ENCODE measurements at places on chromosomes 5 and 9.

DNA sequence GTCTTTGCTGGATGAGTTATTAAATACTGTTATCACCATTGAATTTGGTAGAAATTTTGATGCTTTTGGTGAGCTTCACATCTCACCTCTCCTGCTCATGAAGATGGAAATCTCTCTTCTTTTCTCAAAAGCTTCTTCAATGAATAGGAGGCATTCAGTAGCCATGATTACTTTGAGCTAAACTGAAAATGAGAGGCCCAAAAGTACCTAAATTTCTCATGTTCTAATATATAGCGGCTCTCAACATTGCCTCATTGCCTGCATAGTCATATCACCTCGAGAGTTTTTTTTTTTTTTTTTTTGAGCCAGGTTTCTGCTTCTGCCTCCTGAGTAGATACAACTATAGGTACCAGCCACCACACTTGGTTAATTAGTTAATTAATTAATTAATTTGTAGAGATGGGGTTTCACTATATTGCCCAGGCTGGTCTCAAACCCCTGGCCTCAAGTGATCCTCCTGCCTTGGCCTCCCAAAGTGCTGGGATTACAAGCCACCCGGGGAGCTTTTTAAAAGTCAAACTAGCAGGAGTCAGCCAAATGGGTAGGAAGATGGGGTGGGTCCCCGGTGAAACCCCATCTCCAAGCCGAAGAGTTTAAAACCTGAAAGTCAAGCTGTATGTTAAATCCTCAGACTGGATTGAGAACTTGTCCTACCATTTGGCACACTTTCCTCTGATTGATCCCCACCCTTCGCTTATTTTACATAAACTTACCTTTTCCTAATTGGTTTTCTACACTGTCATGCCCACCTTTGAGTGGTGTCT lies 169.0 kb downstream of the DOCK2 start:
- DNase-seq: no peak

GRCh38 chr5:8057769-8058168 lies 188.8 kb downstream of the MTRR start:
- DNase-seq: no peak

DNA sequence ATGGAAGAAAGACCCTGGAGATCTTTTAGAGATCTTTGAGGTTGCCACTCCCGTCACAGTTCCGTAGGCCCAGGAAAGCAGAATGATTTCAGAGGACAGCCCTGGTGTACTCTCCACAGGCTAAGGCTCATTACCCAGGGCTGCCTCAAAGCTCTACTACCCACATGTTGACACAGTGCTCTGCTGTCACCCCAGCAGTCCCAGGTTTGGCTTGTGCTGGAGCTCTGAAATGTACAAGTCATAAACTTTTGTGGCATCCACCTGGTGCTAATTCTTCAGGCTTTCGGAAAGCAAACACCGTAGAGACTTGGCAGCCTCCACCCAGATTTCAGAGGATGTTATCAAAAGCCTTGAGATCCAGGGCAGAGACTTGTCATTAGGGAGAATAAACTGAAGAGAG lies 136.5 kb downstream of the MTRR start:
- DNase-seq: no peak

- DNase-seq: no peak
Observed at GRCh38 chr9:123784518-123784917, 145.4 kb downstream of the DENND1A start.

DNA sequence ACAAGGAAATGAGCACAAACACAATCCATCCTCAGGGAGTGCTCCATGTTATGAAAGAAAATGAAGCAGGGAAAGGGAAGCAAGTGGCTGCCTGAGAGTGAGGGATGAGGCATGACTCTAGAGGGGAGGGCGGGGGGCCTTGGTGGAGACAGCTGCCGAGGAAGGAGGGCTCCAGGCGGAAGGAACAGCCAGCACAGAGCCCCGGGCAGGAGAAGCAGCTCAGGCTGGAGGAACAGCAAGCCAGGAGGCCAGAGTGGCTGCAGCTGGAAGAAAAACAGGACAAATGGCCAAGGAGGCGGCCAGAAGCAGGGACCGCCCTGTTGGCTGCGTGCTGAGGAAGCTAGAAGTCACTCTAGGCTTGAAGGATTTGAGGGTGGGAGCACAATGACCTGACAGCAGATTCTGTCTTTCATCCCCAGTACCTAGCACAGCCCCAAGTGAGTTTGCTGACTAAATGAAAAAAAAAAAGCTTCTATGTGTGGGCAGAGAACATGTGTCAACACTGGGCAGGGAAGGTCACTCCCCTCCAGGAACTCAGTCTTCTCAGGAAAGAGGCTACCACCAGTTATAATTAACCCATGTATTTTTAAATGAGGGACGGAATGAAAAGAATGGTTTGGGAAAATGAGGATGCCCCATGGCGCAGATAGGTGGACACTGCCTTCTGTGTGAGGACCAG lies 142.8 kb downstream of the DCP2 start:
- DNase-seq: no peak

GRCh38 chr5:87188391-87188790 lies 79.3 kb upstream of the RASA1 start:
- DNase-seq: no peak

GRCh38 chr5:16245249-16245648 lies 65.7 kb upstream of the MARCHF11 start:
- DNase-seq: no peak

DNA sequence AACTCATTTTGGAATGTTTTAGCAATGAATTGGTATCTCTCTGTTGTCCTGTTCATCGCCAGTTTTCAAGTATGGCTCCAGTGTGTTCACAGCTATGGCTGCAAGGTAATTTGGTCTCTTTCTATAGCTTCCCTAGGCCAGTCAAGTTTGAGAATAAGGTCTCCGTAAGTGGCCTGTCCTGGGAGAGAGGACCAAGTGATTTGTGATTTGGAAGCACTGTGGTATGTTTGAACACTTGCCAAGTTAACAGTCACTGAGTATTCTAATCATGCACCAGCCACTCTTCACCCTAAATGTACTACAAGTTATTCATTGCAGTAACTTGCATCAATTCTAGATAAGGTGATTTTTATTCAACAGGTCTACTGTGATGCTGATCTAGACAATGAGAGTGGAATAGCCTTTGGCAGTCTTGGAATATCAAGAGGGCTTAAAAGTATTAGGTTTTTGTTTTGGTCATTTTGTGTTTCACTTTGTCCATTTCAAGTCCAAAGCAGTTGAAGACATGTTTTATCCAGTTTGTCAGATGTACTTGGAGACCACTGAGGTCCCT lies 41.1 kb downstream of the G3BP1 start:
- DNase-seq: no peak

- DNase-seq: no peak
Observed at GRCh38 chr9:129894120-129894823, 59.0 kb downstream of the USP20 start.

- DNase-seq: no peak
Observed at GRCh38 chr9:15505921-15506320, 4.8 kb downstream of the PSIP1 start.

DNA sequence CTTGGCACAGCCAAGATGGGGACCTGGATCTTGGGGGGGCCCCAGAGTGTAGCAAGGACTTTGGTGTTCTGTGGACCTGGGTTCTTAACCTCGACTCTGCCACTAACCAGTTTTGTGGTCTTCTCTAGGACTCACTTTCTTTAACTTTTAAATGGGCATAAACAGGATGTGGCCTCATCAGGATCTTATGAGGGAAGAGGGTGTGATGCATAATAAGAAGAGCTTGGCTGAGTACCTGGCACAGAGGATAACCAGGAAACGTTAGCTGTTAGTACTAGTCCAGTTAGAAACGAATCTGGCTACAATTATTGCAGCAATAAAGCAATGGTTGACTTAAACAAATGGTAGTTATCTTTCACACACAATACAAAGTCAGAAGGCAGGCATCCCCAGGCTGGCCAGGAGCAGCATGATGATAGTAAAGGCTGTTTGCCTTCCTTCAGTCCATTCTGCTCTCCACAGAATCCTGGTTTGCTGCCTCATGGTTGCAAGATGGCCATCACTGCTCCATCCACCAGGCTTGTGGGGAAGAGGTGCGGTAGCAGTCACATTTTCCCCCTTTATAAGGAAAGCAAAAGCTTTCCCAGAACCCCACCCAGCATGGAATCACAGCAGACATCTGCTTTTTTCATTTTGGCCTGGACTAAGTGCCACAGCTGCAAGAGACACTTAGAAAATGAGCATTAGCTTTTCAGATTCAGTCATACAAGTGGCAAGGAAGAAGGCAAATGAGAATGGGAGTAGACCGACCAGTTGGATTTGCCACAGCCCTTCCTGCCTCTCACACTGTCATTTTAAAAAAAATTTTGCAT lies 225.0 kb downstream of the AOPEP start:
- no peak for DNase-seq

GRCh38 chr5:150694612-150695011 lies 6.2 kb downstream of the RBM22 start:
- no peak for DNase-seq

DNA sequence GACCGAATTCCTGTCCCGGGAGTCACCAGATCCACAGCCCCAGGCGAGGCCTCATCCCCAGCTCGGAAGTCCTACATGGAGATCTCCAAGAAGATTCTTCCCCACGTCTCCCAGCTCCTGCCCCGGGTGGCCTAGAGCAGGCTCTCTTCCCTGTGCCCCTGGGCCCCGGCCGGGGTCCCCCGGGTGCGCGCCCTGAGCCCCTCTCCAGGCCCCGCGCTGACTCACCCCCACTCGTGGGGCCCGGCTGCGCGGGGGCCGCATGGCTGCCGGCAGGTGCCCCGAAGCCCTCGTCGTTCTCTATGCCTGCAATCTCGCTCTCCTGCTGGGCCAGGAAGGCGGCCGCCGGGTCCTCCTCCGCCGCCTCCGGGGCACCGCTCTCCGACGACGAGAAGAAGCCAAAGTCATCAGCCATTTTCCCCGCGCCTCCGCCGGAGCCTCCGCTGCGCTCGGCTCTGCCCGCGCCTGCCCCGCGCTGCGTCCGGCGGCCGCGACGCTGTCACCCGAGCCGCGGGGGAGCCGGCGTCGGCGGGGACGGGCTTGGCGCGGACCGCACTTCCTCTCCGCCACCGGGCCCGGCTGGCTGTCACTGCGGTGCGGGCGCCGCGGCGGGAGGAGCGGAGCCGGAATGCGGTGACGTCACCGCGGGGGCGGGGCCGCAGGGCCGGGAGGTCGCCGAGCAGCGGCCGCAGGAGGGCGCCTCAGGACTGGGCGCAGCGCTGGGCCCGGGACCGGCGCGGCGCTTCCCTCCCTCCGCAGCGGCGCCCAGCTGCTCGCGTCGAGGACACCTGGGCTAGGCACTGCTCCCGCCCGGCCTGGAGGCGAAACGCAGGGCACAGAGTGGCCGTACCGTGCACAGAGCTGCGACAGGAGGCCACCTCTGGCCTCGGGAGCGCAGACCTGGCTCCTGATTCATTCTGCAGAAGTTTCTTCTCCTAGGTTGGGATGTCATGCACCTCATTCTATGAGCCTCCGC lies at the start of gene CLTB:
CLTB (minus strand) TSS at position 588 of the 973 bp plus-strand sequence; CDS start at position 412, 176 bp downstream.
- DNase-seq: peak; percentile 78

- DNase-seq: no peak
Observed at GRCh38 chr5:126054577-126055347, 368.4 kb upstream of the GRAMD2B start.

- DNase-seq: no peak
Observed at GRCh38 chr5:131818001-131818724, 21.3 kb upstream of the FNIP1 start.

DNA sequence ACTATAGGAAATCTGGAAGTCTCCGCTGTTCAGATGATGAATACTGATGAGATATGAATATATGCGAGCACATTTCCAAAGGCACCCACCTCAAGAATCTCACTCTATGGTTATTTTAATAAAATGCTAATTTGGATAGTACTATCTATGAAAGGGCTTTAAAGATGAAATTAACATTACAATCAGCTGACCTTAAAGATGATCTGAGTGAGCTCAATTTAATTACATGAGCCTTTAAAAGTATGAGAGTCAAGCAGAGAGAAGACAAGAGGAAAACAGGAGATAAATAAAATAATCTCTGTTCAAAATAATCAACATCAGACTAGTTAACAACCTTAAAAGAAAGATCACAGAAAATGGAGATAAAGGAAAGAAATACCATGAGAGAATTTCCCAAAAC lies 474.1 kb upstream of the TUSC1 start:
- DNase-seq: no peak

DNA sequence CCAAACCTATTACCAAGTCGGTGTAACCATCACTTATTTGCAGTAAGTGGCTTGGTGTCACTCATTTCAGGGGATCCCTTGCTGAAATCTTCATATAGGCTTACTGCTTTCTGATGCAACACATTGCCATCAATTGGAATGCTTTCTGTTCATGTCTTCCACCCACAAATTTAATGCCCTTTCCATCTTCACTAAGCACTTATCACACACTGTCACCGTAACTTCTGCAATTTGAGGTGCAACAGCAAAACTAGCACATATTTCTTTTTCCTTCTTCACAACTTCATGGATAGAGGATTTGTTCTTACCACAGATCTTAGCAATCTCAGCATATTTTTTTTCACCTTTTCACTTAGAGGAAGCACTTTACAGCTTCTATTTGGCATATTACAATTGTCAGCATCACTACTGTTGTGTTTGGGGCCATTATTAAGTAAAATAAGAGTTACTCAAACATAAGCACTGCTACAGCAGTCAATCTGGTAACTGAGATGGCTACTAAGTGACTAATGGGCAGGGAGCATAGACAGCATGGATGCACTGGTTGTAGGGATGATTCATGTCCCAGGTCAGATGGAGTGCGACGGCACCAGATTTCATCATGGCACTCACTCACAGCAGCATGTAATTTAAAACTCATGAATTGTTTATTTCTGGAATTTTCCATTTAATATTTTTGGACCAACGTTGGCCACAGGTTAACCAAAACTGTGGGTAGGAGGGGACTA lies 70.1 kb downstream of the PIP5K1B start:
- DNase-seq: no peak

DNA sequence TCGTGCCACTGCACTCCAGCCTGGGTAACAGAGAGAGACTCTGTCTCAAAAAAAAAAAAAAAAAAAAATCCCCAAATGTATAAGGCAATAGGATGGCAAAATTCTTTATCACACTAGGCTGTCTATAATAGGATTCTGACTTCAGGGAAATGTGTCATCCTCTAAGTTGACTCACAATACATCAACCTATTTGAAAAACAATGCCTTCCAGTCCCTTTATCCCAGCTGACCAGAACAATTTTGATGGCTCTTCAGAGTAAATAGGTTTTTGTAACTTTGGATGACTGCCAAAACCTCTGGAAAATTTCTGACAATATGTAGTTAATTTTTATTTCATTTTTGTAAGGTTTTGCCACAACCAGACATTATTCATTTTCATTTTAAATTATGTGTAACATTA lies 184.1 kb downstream of the CCDC192 start:
- DNase-seq: no peak
